ENCODE measurements at places on chromosomes 16 and 17.
A peak's percentile ranks its signal among the peaks of the same experiment; 100 is the strongest.

- DNase-seq, result no peak
Measured at GRCh38 chr16:84207879-84208278, 16.9 kb downstream of the ADAD2 start.

GRCh38 chr17:51056813-51057510 lies 63.7 kb downstream of the SPAG9 start:
- DNase-seq, result peak; percentile 29

GRCh38 chr17:37137070-37137610 lies 188.4 kb downstream of the AATF start:
- DNase-seq, result no peak

DNA sequence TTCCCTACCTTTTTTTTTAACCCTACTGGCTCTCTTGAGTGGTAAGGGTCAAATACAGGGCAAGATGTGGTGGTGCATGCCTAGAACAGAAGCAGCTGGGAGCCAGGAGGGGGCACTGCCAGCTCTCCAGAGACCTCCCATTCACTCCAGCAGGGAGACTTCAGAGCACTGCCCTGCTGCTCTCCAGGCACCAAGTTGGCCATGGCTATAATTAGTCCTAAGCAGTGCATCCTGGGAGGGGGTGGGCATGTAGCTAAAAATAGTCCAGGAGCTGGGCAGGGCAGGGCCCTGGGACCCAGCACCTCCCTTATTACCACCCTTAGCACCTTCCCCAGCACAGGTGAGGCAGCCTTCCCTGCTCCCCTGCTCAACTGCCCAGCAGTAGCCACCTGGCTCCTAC lies 3.5 kb downstream of the CORO6 start:
- DNase-seq, result peak; percentile 10

DNA sequence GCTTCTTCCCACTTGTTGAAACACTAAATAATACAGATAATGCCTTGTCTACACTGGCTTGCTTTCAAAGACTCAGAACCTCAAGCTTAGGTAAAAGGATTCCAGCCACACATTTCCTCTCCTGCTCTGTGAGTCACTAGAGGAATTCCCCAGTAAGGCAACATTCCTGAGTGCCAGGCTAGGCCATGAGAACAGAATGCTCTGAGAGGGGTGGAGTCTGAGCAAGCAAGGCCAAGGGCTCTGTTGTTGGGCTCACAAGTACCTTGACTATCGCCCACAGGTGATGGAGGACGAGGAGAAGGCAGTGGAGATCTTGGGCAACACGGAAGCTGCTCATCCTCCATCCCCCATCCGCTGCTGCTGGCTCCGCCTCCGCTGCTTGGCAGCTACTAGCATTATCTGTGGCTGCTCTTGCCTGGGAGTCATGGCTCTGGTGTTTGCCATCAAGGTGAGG lies 6.7 kb upstream of the PHKG2 start:
- DNase-seq, result no peak

DNA sequence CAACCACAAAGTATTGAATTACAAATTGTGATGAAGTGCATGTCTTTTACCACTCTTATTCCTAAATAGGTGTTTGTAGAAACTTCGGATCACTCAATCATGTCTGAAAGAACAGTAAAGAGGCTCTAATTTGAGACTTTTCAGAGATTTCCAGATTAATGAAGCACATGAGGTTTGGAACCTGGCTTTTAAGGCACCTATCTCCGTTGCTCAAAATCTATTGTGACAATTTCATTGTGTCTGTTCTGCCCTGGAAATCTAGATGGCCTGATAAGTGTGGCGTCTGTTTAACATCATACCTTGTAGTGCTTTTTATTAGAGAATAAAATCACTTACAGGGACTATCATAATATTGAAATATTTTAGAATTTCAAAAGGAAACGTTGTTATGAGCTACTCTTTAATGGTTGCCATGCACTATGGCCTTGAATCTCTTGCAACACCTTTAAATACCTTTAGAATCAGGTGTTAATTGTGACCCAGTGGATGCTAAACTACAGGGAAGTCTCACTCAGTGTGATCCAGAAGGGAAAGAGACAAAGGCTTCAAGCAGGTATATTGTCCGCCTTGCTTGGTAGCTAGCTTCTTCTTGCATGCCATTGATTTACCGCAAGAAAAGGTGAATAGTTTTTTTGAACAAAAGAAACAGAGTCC lies 210.3 kb downstream of the CNTNAP4 start:
- no peak for DNase-seq

DNA sequence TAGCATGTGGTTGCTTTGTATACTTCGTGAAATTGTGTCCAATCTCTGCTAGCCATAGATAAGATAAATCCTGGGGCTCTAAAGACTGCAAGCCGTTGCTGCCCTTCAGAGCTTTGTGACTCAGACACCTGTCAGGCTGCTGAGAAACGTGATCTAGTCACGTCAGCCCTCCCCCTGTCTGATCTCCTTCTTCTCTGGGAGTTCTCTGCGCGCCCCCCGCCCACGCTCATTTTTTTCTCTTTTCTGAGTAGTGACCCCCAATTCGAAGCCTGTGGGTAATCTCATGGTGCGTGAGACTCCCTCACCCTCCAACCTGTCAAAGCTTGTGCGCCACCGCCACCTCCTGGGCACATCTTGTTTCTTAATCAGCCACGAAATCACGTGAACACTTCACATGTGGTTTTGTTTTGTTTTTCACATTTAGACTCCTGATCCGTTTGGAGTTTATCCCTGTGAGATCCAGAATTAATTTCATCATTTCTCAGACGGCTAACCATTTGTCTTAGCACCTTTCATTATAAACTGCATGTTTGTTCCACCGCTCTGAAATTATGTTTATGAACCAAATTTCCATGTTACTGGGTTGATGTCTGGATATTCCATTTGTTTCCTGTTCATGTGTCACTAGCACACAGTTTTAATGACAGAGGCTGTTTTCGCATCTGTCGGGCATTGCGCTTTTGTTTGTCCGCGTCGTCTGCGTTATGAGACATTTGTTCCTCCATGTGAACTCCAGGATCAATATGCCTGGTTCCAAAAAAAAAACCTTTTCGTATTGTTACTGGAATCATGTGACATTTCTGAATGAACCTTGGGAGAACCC lies 977 bp upstream of the ZNF778 start:
- no peak for DNase-seq

DNA sequence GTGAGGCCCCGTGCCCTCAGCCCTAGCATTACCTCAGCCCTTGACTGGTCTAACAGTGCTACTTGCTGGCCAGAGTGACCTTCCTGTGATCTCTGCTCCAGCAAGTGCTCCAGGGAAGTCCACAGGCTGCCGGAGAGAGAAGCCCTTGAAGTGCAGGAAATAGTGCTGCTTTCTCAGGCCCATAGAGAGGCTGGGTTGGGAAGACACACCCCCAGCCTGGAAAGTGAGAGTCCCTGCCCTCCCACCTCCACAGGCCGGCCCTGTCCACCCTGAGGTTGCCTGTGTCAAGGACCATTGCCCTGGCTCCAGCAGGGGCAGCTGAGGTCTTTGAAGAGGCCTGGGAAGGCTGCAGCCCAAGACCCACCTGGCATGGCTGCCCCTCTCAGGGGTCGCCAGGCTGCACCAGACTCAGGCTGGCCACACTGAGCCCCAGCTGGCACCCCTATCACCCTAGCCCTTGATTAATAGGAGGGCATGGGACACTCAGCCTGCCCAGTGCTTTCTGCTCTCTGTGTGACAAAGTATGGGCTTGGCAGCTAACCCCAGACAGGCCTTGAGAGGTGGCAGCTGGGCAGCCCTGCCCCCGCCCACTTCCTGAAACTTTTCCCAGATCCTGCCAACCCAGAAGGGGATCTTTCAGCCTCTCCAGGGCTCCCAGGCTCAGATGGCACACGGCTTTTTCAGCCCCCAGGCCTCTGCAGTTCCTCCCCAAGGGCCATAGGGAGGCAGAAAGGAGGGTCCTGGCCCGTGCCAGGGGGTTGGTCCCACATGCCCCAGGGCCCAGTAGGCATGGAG lies 21.7 kb downstream of the ATP6V0D1 start:
- DNase-seq, result no peak

DNA sequence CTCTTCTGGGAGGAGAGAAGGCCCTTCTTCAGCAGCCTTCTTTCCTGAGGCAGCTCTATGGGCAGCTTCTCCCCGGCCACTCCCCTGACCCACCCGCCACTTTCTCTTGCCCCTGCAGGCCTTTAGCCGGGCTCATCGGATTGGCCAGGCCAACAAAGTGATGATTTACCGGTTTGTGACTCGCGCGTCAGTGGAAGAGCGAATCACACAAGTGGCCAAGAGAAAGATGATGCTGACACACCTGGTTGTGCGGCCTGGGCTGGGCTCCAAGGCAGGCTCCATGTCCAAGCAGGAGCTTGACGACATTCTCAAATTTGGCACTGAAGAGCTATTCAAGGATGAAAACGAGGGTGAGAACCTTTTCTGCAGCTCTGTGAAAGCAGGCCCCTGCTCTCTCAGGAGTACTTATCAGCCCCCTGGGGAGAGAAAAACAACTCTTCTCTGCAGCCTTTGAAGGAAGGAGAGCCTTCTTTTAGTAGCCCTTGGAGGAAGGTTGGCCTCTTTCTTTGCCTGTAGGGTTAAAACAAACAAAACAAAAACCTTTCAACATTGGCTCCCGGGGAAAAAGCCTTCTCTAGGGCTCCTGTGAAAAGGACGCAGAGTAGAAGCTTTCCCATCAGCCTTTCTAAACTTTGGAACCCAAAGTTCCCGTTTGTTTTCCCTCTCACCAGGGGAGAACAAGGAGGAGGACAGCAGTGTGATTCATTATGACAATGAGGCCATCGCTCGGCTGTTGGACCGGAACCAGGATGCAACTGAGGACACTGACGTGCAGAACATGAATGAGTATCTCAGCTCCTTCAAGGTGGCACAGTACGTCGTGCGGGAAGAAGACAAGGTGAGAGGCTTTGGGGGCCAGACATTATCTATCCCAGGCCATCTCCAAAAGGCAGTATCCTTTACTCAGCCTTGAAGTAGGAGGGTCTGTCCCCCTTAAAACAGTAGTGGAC lies 12.7 kb downstream of the RNF227 start:
- DNase-seq, result no peak

DNA sequence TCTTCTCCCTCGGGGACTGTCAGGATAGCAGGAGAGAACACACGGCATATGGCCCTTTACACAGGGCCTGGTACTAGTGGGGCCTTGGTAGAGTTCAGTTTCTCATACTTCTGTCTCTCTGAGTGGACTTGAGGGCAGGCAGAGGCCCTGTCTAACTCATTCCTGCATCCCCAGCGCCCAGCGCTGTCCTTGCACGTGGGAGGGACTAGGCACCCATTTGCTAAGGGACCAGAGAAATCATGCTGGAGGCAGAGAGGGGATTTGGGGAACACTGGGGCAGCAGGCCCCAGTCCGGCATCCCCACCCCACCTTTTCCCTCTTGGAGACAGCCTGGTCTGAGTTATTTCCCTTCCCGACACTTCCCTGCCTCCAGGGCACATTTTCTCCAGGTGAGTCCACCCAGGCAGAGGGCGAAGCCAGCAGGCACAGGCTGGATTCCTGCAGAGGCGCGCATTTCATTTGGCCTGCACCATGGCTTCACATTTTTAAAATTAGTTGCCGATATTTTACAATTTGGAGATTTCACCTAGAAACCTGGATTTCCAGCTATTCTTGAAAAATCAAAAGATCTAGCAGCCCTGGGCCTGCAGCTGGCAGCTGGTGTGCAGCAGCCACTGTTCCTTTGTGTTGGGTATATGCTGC lies 9.7 kb upstream of the NKD1 start:
- no peak for DNase-seq

GRCh38 chr17:8109661-8110455 lies 8.5 kb downstream of the ALOXE3 start:
- peak; percentile 74 for DNase-seq

DNA sequence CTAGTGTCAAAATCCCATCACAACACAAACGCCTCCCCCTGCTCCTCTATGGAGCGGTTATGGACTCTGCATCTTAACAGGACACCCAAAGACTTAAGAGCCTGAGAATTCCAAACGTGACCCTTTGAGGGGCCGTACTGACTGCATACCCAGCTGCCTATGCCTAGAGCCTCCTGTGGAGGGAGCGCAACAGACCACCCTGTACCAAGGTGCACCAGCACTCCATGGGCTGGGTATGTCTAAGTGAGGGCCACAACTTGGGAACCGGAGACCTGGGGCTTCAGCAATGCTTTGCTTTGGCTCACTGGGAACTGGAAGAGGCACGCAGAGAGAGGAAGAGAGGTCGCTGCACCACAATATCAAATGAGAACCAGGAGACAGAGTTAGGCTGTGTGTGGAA lies 5.4 kb downstream of the ANKS3 start:
- no peak for DNase-seq

- no peak for DNase-seq
Measured at GRCh38 chr17:29107933-29108822, 65.2 kb downstream of the PIPOX start.

- DNase-seq, result no peak
Measured at GRCh38 chr17:9533441-9533840, 42.2 kb downstream of the STX8 start.

- no peak for DNase-seq
Measured at GRCh38 chr16:57192146-57192545, 6.0 kb downstream of the RSPRY1 start.

DNA sequence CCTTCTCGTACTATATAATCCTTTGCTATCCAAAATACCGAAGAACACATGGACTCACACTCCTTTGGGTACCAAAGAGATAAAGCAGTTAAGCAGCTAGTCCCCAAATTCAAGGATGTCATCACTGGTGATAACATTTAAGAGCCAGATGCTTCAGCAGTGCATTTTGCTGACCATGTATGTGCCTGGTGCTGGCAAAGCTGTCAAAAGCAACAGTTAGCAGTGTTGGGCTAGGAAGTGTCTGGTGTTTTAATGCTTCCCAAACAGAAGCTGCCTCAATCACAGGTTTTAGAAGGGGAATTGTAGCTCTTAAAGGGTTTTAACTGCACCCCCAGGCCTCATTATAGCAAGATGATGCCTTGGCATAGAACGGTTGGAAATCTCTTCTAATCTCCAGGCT lies 4.7 kb downstream of the FAM117A start:
- DNase-seq, result no peak

GRCh38 chr17:83194761-83195329 lies 115.4 kb downstream of the METRNL start:
- DNase-seq, result no peak

DNA sequence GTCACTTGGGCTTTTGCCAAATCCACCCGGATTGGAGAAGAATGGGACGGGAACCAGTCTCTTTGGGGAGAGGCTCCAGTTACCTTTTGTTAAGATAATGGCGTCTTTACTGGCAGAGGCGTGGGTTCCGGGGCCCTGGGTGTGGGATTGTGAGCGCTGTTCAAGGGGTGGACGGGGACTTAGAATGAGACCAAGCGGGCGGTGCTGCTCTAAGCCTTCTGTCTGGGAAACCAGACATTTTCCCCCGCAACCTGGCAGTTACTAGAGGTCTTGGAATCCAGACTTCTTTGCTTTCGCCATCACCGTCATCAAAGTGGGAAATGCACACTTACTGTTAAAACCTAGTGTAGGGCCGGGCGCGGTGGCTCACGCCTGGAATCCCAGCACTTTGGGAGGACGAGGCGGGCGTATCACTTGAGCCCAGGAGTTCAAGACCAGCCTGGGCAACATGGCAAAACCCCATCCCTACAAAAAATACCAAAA lies 706 bp downstream of the TEN1 start:
- no peak for DNase-seq

GRCh38 chr17:69434164-69434579 lies 19.7 kb downstream of the MAP2K6 start:
- peak; percentile 43 for DNase-seq

All from NCI-H748 treated with DMSO at 0.1 percent for 48 hours (cell line).